Articular chondrocyte of knee joint (primary cell): ENCODE measurements at places on chromosomes 11 and 22. TPM values are rescaled to one million over a fixed set of nuclear protein-coding genes. Genes with fewer than 3 reads are reported as not detected.

The TRIOBP gene
- total RNA-seq = 77.6 and 83.2 TPM in 2 replicates

The CHRDL2 gene
- 0.39 TPM in 1 of 2 replicates, not detected in the other for total RNA-seq

The PRR33 gene
- under 0.01 TPM in 1 of 2 replicates, not detected in the other for total RNA-seq

The PRRG4 gene
- under 0.01 and 0.22 TPM in 2 replicates for total RNA-seq

The AQP11 gene
- 0.78 and 1.2 TPM in 2 replicates for total RNA-seq

The FERMT3 gene
- 1.0 and 1.2 TPM in 2 replicates for total RNA-seq

The PLEKHB1 gene
- total RNA-seq = 0.97 and 1.2 TPM in 2 replicates

The HYOU1 gene
- 89.5 and 89.6 TPM in 2 replicates for total RNA-seq

The MYO7A gene
- total RNA-seq = 0.22 TPM in 1 of 2 replicates, not detected in the other

The DNAJB13 gene
- total RNA-seq = not detected in 2 replicates

The FANCF gene
- 9.8 and 12.2 TPM in 2 replicates for total RNA-seq

The CD3D gene
- total RNA-seq = not detected in 2 replicates

The E2F8 gene
- total RNA-seq = 0.52 and 1.1 TPM in 2 replicates

The AP5B1 gene
- 11.8 and 14.9 TPM in 2 replicates for total RNA-seq

The TRPM5 gene
- not detected in 2 replicates for total RNA-seq

The CLDN5 gene
- total RNA-seq = 0.13 and 0.76 TPM in 2 replicates

The FAM180B gene
- total RNA-seq = 0.11 and 0.26 TPM in 2 replicates

The TMEM126A gene
- total RNA-seq = 53.2 and 54.9 TPM in 2 replicates

The OR2D2 gene
- 0.78 and 1.2 TPM in 2 replicates for total RNA-seq

The OR8A1 gene
- under 0.01 TPM in 1 of 2 replicates, not detected in the other for total RNA-seq

The PIWIL4 gene
- total RNA-seq = 4.4 and 6.8 TPM in 2 replicates
